ENCODE measurements at places on chromosomes 5 and 9.

- no peak for DNase-seq
Observed at GRCh38 chr9:108584860-108585259, 270.9 kb downstream of the ACTL7B start.

GRCh38 chr9:129480227-129480626 lies 140.7 kb downstream of the C9orf50 start:
- no peak for DNase-seq

- DNase-seq, result no peak
Observed at GRCh38 chr5:68550015-68550414, 334.5 kb downstream of the PIK3R1 start.

DNA sequence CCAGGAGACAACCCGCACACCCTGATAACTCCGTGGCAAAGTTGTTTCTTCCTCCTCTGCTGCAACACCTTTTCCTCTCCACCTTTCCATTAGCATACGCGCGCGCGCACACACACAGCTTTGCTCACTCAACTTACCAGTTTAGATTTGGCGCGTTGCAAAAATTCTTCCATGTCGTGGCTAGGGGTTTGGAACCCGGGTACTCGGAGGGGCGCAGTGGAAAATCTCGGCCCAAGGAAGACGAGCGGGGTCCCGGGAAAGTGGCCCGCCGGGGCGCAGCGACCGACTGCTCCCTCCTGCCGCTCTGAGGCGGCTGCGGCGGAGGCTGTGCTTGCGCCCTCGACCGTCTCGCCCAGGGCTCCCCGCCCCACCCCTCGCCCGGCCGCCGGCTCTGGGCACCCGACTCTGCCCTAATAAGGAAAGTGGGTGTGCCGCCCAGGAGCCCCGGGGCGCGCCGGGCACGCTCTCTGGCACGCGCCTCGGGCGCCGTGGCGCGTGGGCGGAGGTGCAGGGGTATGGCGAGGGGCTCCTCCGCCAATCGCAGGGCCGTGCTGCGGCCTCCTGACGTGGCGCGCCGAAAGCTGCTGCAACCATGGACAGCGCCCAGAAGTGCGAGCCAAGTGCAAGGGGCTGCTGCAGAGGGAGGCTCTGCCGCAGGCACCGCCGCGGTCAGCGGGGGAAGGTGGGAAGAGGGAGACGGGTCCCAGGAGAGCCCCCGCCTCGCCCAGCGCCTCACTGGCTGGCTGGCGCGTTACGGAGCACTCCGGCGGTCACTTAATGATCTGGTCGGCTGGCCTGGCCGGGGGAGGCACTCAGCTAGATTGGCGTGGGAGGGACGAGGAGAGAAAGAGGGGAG lies at the start of gene PRUNE2:
Gene PRUNE2 (minus strand): TSS at position 324 of the 856 bp plus-strand sequence. CDS start 151 bp downstream, at position 173.
- DNase-seq, result peak; percentile 78

DNA sequence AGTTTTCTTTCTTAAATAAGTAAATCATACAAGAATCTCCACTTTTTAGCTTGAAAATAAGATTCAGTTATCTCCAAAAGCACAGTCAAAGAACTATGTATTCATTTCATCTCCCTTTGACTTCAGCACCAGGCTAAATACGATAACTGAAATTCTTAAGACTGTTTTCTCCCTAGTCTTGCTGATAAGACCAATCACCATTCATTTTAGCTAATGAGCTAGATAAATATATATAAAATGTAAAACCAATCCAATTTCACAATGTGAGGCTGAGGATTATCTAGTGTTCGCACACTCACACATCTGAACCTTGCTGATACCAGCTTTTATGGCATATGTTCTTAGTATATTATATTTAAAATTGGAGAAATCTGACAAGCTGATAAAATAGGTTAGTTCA lies 17.3 kb upstream of the ZNF622 start:
- DNase-seq, result no peak

DNA sequence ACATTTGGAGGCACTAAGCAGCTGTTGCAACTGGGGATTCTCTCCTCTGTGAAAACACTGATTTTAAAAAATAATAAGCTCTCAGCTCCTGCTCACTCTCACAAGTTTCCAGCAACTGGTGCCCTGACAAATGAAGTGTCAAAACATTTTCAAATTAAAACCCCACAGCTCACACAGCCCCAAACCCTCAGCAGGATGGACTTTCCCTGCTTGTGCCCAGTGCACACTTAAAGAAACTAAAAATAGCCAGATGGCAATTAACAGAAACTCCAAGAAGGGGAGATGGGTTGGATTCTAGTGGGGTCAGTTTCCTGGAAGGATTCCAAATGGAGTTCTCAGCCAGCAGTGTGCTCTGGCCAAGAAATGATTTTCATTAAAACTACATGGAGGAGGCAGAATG lies 163.0 kb upstream of the PUM3 start:
- DNase-seq, result no peak

DNA sequence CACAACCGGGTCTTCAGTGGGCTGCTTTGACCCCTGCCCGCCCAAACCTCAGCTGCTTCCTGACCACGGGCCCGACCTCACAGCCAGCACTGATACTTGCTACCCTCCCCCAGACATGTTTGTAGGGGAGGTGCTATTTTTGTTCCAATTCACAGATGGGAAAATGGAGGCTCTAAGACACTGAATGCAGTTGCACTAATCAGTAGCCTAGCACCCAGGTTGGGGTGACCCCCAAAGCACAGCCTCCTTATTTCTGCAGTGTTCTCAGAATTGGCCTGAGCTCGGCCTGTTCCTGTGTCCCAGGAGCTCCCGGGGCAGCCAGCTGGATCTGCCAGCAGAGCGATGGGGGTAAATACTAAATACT lies 22.6 kb downstream of the LAMC3 start:
- DNase-seq, result no peak

- DNase-seq, result no peak
Observed at GRCh38 chr9:34211395-34211794, 32.6 kb downstream of the UBAP1 start.

Data from mesothelial cell of epicardium (in vitro differentiated cells).